ENCODE measurements at places on chromosomes 3 and 15.

DNA sequence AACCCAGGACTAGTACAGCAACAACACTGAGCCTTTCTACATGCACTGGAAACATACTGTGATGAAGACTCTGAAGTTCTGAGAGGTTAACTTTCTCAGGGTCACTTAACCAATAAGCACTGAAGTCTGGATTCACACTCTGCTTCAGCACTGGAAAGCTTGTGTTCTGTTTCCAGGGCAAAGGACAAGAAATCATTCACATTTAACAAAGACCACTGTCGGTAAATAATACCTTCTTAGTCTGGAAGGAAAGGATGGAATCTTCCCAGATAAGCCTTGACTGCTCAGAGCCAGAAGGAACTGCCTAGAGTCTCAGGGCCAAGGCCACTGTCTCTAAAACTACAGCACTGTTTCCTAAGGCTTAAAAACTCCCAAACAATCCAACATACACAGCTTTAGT is 4.3 kb upstream of the GLYCTK start:
- no peak for DNase-seq

DNA sequence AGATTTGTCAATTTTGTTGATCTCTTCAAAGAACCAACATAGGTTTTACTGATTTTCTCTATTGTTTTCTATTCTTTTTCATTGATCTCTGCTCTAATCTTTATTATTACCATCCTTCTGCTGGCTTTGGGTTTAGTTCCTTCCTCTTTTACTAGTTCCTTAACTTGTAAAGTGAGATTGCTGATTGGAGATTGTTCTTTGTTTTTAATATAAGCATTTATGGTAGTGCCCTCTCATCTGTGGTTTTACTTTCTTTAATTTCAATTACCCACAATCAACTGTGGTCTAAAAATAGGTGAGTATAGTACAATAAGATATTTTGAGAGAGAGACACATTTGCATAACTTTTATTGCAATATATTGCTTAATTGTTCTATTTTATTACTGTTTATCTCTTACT is 13.2 kb upstream of the CLRN1 start:
- DNase-seq = no peak

DNA sequence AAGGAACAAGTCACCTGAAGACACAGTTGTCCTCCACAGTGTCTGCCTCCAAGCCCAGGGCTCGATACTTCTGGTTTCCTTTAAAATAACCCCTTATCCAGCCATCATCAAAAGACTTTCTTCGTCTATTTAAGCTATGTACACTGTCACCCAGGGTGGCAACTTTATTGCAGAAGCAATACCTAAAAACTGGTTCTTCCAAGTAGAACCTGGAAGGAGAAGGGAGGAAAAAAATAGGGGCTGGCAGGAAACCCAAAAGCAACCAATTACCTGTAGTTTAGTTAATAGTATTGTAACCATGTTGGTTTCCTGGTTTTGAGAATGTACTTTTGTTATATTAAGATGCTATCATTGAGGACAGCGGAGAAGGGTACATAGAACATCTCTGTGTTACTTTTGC is 33.7 kb downstream of the ITGB5 start:
- no peak for DNase-seq

- DNase-seq = no peak
These were observed 67.9 kb upstream of the HEG1 start for GRCh38 chr3:125123451-125124305.

GRCh38 chr3:126118591-126118990 is 34.7 kb upstream of the SLC41A3 start:
- DNase-seq = no peak

Data from AG08396 (cell line).